ENCODE measurements at places on chromosomes 4 and X.

DNA sequence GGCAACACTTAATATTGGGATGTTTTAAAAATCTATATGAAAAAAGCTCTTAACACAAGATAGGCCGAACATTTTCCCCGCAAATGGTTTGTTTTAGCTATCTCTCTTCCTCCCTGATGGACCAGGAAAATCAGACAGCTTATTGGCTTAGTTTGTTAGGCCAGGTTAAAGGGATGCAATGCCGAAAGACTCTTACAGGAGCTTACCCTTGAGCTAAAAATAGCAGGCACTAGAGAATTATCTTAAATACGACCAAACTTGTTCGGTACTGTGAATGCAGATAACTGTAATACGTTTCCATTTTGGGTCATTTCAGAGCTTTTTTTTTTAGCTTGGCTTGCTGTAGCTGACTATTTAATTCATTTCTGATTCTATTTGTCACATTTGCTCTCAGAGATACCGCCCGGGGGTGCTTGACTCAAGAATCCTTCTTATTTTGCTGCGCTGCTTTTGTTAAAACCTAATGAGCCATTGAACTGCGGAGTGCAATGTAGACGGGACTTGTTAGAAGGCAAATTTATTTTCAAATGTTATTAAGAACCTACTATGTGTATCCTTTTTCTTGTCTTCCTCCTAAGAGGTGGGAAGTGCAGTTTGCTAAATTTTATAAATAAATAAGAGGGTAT is 23.3 kb downstream of the PPARGC1A start:
- DNase-seq = no peak

DNA sequence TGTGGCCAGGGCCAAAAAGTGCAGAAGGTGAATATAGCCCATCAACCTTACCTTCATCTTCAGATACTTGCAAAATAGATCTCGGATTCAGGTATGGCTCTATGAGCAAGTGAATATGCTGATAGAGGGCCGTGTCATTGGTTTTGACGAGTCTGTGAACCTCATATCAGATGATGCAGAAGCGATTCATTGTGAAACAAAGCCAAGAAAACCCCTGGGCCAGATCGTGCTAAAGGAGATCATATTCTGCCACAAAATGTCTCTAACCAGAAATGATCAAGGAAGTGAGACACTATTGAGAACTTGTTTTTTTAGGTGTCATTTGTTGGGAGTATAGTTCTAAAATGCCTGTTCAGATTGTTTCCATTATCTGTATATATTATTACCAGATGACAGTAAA is 48.3 kb downstream of the PDK3 start:
- no peak for DNase-seq

GRCh38 chr4:136307765-136308164 is 1224.5 kb downstream of the PCDH18 start:
- DNase-seq = no peak

DNA sequence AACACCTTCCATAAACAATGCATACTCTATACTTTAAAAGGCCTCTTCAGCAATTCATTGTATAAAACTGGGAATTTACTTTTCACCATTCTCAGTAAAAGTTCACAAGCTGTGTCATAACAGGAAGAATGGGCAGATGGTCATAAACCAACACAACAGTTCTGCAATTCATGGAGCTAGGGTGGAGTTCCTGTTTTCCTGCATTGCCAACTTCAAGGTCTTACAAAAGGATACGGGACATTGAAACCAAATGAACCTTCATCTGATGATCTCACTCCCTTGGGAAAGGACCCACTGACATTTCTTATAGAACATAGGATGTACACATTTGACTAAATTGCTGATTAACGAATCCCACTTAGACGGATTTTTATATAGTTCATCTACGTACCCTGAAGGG is 4.1 kb downstream of the KDR start:
- no peak for DNase-seq

GRCh38 chr4:83340692-83341343 is 6.2 kb upstream of the HPSE start:
- DNase-seq = no peak

GRCh38 chr4:67746797-67747495 is 7.2 kb downstream of the GNRHR start:
- no peak for DNase-seq

DNA sequence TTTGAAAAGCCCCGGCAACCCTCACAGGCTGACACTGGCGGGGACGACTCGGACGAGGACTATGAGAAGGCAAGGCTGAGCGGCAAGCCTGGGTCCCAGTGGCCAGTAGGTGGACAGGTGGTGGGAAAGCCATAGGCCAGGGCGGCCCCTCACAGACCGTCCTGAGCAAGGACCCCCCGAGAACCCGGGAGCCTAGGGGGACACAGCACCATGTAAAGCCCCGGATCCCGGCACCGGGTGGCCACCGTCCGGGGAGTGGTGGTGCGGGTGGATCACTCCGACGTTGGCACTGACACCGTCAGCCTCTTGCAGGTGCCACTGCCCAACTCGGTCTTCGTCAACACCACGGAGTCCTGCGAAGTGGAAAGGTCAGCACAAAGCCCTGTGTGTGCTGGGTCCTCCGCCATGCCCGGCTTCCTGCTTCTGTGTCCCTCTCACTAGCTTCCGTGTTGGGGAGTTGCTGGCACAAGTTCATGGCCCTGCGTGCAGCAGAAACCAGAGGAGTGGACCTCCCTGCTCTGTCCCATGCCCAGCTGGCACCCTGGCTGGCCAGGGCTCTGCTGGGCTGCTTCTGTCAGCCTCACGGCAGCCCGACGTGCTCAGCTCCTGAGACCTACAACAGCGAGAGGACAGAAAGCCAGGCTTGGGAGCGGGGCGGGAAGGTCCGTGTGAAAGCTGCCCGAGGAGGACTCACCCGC is 11.9 kb upstream of the ADD1 start:
- no peak for DNase-seq

DNA sequence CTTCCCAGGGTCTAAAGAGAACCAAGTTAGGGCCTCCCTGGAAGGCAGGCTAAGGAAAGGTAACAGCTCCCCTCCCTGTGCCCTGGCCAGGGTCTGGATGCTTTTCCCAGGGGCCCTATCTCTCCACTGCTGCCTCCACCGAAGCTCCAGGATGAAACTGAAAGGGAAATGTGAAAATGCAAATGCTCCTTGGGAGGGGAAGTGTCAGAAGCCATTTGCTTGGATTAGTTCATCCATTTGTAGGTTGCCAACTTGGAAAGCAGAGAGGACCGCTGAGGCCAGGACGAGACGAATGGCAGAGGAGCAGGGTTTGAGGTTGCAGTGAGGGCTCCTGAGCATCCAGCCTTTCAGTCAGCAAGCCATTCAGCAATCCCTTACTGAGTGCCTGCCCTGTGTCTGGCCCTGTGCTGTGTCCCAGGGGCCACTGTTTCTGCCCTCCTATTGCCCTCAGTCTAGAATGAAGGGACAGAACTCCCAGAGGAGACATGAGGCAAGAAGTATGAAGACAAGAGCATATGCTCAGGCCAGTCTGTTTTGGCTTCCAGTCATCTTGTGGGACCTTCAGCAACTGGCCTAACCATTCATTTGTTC is 45.9 kb upstream of the PGRMC1 start:
- no peak for DNase-seq

GRCh38 chr4:130468340-130468739 is 1372.4 kb downstream of the C4orf33 start:
- no peak for DNase-seq

DNA sequence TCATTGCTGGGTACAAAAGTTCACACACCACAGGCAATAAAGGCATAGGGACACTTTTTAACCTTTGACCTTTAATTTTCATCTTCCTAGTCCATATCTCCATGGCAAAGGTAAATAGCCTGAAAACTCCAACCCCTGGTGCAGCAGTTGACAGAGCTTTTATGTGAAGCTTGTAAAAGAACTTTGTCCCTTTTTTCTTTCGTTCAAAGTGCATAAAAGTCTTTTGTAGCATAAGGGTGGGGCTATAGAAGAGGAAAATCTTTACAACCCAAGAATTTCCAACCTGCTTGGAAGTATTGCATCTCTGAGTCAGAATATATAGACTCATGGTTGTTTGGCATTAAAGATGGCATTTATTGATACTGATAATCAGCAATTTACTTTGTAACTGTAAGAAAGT is 20.4 kb downstream of the POF1B start:
- no peak for DNase-seq

DNA sequence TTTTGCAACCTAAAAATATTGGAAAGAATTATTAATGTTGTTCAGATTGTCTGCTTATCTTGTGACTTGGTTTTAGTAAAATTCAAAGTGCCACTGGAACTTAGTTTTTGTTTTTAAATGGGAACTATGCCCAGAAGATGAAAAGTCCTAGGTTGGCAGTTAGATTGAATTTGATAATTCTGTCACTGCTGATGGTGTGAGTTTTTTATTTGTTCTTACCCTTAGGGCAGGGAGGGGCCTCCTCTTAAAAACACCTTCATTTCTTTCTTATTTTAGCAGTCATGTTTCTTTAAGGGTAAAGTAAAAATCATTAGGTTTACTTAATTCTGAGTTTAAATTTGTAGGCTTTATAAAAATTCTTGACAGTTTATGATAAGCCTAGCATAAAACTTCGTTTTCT is 80.6 kb downstream of the AFF1 start:
- DNase-seq = no peak

DNA sequence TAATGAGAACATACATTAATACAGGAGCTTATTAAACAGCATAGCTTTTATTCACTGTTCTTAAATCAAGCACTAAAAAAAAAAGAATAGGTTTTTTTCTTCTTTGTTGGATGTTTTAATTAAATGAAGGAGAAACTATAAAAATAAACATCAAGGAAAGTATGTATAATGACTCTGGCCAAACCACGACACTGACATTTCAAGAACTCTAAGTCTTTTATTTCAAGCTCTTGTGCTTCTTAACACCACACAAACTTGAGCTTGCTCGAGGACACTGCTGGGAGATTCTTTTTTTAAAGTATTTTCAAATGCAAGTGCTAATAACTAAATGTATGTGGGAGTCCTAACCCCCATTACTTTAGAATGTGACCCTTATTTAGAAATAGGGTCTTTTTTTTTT is 204.9 kb upstream of the PPARGC1A start:
- DNase-seq = no peak

DNA sequence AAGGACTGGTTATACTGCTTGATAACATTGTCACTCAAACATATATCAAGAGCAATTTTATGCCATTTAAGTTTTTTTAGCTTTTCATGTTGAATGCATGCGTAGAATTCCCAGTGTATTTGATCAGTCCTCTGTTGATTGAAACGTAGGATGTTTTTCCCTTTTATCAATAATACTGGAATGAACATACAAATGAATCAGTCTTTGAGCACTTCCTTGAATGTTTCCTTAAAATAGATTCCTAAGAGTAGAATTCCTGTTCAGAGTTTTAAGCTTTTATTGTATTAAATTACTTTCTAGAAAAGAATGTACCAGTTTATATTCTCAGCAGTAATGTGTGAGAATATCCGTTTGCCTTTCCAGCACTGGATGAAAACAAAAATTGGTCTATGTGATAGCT is 37.8 kb downstream of the ADD1 start:
- no peak for DNase-seq

DNA sequence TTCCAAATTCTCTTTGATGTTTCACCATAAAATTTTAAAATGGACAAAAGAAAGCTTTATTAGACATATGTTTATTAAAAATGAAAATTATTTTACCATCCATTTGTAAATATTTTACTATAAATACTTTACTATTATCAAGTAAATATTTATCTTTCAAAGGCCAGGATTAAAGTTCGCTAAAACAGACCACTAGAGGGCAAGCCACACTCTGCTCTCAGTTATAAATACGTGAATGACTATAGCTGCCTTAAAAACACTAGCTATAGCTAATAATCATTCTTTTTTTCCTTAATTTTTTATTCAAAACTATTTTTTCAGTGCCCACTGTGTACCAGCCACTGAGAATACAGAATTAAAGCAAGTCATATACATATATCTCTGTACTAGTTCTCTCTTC is 38.6 kb downstream of the UNC5C start:
- DNase-seq = no peak

GRCh38 chr4:81621490-81621889 is 149.8 kb upstream of the RASGEF1B start:
- no peak for DNase-seq

DNA sequence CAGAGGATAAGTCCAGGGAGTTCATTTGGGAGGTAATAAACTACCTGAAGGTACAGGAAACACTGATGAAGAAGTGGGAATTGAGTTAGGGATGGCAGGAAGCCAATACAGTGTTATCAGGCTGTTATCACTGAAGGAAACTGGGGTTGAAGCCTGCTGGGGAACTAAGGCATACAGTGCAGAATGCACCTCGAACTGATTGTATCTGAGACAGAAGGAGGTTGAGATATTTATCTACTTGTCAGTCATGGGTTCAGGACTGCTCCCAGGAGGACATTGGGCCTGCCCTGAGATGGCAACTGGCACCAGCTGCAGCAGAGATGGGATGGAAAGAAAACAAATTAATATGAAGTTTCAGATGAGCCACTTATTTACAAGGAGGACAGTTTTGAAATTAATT is 35.5 kb upstream of the CD38 start:
- DNase-seq = no peak

DNA sequence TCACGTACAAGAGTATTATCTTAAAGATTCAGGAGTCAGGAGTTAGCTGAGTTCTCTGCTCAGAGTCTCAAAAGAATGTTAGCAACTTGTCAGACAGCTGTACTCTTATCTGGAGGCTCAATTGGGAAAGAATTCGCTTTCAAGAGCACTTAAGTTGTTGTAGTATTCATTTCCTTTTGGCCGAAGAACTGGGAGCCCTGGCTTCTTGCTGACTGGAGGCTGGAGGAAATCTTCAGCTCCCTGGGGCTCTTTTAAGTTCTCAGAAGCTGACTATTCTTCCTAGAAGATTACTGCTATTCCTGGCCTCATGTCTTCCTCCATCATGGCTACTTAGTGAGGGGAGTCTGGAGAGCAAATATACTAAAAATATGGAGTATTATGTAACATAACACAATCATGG is 587.2 kb downstream of the EPHA5 start:
- DNase-seq = no peak

DNA sequence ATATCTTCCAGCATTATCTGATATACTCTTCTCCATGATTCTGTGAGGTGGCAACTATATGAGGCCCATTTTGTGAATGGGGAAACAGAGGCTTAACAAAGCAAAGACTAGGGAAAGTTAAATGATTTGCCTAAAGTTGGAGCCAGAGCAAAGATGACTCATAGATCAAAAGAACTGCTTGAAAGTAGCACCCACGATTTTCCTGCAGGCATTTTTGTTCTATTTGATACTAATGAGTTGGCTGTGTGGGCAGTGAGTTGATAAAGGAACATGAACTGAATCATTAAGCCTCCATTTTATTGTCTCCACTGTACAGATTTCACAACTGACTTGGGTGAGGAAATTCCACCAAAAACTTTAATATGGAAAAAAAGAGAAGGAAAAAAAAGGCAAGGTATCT is 138.9 kb upstream of the IGFBP7 start:
- DNase-seq = peak; percentile 38

- no peak for DNase-seq
Observed at GRCh38 chr4:11505221-11505971, 76.7 kb upstream of the HS3ST1 start.

DNA sequence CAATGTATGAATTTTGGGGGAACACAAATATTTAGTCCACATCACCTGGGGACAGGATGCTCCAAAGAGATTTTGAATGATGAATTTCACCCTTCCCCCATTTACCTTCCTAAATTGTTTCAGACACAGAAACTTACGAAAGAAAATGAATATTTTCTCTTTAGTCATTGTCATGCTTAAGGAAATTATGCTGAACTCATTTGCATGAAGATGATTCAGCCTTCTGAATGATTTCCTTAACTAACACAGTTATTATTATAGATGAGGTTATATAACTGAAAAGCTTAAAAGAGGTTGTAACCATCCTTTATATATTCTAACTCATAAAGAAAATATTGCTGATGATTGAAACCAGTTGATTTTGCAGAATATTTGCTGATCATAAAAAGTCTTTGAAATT is 61.1 kb downstream of the KCNIP4 start:
- no peak for DNase-seq

GRCh38 chrX:15864629-15865028 is 10.0 kb upstream of the AP1S2 start:
- no peak for DNase-seq

Measured in non-pigmented ciliary epithelial cell (primary cell).